Activated T-helper 17 cell treated with anti-CD3 and anti-CD28 coated beads, Interleukin-2, amount 50 U/mL, for 72 hours (primary cell): ENCODE measurements at places on chromosomes 12 and 14. TPM values are rescaled to one million over a fixed set of nuclear protein-coding genes. Genes with fewer than 3 reads are reported as not detected.

GRCh38 chr14:65075628-65076325 lies 26.5 kb downstream of the MAX start:
- no peak for ATAC-seq

Gene LRP1-AS
- total RNA-seq = not detected

DNA sequence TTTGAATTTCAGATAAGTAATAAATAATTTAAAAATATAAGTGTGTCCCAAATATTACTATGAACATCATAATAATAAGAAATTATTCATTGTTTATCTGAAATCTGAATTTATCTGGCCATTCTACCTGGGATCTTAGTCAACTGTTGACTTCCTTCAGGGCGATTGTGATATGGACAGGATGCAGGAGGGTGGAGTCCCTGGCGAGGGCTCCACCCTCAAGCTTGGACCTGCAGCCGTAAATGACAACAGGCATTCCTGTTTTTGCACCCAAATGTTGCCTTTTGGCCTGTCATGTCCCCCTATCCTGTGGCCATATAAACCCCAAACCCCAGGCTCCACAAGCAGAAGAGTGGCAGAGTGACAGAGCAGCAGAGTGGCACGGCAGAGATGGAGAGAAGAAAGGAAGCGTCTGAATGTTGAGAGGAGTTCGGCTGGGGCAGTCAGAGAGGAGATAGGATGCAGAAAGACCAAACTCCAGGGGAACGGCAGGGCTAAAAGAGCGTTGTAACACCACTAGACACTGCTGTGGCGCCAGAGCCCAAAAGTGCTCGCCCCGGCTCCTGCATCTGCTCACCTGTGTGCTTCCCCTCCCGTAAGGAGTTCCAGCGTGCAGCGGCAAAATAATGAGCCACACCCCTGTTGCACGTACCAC lies 39.4 kb upstream of the FUT8 start:
- ATAC-seq = no peak

DNA sequence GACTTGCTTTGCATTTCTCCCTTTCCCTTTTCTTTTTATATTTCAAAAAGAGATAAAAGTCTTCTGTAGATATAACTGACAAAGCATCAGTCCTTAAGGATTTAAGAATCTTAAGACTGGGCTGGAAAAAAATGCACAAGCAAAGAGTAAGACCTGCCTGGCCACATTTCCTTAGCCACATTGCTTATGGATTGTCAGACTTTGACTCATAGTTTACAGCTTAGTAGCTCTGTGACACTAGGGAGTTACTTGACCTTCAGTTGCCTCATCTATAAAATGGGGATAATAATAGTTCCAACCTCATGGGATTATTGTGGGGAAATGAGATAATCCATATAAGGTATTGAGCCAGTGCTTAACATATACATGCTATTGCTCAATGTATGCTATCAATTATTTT lies 66.4 kb upstream of the STK38L start:
- no peak for ATAC-seq

DNA sequence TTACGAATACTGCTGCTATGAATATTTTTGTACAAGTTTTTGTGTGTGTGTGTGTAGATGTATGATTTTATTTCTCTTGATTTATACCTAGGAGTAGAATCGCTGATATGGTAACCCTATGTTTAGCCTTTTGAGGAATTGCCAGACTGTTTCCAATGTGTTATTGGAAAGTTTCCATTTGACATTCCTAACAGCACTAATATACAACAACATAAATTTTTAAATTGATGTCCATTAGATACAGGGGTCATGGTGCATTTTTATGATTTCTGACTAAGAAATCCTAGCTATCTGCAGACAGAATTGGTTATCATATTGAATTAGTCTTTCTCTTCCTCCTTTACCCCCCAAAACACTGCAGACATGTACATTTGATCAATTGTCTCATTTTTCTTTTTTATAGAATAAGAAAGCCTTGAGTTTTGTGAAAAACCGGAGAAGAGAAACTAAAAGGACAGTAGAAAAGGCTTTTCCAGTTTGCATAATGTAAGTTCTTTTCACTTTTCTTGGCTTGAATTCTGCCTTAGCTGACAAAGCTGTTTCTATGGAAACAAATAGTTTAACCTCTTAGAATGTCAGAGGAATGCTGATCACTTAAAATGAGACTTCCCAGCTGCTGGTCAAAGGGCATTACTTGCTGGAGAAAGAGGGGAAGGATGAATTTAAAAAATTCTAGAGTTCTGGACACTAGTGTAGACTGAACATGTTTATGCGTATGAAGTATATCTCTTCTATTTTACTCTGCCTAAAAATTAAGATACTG lies 28.2 kb downstream of the PALS1 start:
- ATAC-seq = no peak

Gene APOF
- not detected for total RNA-seq

DNA sequence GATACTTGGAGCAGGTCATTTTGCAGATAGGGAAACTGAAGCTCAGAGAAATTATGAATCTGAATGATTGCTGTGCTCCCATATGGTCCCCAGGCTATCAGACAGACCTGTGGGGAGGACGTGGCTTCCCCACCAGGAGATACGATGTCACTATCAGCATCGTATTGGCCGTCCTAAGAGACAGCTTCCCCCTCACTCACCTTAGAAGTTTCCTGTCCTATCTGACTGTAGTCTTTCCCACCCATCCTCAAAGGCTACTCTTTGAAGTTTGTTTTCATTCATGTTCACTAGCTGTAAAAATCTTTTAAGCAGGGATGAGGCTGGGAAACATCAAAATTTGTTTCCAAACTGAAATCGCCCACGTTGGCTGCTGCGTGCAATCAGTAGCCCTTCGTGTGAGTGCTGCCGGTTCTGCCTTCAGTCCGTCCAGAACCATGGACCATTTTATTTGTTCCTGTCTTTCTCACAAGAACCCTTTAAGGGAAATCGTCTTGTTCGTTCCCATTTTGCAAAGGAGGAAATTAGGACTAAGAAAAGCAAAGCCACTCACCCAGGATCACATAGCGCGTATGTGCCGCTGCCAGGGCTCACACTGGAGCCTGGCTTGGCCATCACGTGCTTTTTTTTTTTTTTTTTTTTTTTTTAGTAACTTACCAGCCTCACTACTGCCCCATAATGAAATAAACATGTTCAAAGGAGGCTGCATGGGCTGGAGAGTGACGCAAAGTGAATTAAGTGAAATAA lies 1.0 kb upstream of the KDM2B start:
- peak; percentile 49 for ATAC-seq

Gene TDRD9
- 0.95 TPM for total RNA-seq

DNA sequence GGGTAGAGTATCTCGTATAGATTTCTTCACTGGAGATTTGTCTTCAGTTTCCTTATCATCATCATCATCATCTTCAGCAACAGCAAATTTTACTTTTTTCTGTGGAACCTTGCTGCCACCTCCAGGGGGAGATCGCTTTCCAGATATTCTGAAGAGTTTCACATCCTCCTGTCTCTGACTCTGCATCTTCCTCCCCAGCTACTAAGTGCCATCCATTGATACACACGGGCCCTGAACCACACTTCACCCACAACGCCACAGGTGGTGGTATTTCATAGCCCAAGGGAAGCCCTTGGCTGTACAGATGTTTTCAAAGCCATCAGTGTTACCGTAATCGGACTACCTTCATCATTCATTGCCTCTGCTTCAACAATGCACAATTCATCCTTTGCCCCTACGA lies 82.2 kb downstream of the PPP2R5C start:
- peak; percentile 58 for ATAC-seq

Gene TAS2R30
- total RNA-seq = 4.0 TPM

- no peak for ATAC-seq
Measured at GRCh38 chr12:6362403-6362802, 13.0 kb downstream of the SCNN1A start.

GRCh38 chr12:88150063-88150462 lies 8.0 kb downstream of the TMTC3 start:
- no peak for ATAC-seq

- ATAC-seq = peak; percentile 28
Measured at GRCh38 chr12:108635201-108635996, 1.7 kb upstream of the SELPLG start.

GRCh38 chr14:75675265-75675960 lies 14.4 kb downstream of the TTLL5 start:
- ATAC-seq = no peak
